ENCODE measurements at places on chromosomes 6 and 20.

DNA sequence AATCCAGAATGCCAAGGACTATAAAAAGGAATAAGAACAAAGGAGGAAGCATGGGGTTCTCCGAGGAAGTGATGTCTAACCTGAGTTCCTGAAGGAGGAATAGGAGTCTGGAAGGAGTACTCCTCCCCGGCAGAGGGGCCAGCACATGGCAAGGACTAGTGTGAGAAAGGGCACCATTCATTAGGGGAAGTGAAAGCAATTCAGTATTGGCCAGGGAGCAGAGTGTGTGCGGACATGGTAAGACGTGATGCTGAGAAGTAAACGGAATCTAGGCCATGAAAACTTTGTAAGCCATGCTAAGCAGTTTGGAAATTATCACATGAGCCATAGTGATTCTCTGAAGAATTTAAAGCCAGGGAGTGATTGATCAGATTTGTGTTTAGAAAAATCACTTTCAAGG, 218.9 kb upstream of the PRDM1 start:
- DNase-seq, result no peak

GRCh38 chr6:105437236-105437635, 34.4 kb upstream of the PREP start:
- DNase-seq, result no peak

DNA sequence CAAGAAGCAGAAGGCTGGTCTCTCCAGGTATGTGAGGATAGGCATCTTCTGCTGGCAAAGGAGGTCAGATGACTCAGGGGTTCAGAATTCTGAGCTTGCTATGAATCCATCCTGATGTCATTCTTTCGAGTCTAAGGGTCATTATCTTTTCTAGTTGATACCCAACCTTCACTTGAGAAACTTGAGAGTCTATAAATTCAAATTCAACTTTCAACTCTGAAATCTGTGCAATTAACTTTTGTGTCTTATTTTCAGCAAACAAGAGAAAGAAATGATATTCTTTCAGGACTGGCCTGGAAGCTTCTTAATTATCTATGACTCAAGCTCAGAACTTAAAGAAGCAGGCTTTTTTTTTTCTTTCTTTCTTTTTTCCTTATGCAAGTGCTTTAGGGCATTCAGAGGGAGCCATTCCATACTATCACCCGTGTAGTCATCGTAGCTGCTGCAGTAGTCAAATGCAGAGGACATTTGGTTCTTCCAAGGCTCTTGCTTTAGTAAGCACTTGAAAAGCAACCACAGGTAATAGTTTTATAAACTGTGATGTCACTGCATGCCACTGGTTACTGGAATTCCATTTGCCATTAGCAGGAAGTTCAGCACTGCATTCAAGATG, 93.0 kb downstream of the ADTRP start:
- DNase-seq, result no peak

GRCh38 chr6:118704915-118705314, 53.5 kb upstream of the CEP85L start:
- DNase-seq, result no peak

DNA sequence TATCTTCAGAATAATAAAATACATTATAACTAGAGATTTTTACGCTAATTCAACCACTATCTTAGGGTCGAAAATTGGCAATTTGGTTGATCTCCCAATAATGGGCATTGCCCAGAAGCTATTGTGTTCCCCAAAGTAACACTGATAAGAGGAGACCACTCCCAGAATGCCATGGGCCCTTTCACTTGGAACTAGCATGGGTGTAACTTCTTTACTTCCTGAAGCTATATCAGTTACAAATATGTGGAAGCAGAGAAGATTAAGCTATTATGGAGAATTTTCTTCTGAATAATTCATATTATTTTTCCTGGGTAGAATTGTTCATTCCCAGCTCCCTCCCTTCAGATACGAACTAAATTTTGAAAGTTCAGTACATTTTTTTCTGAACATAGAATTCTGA, 48.2 kb upstream of the JAG1 start:
- no peak for DNase-seq

DNA sequence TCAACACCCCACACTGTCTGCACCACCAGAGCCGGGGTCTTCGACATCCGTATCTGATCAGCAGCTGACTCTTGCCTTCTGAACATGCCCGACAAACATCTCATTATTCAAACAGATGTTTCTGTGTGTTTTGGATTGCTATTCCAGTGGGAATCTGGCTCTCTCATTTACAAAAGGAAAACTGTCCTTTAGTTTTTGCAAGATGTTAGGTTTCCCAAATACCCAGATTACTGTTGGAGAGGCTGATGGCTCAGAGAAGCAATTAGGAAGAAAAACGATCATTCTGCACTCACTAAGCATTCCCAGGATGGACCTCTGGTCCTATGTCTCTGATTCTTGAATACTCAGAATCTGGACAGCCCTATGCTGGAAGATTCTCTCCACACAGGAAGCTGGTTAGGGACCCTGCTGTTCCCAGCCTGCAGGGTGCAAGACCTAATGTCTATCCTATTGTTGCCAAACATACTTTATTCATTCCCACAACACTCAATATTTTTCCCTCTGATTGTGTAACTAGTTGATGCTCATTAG, 532.9 kb downstream of the CDH26 start:
- no peak for DNase-seq

DNA sequence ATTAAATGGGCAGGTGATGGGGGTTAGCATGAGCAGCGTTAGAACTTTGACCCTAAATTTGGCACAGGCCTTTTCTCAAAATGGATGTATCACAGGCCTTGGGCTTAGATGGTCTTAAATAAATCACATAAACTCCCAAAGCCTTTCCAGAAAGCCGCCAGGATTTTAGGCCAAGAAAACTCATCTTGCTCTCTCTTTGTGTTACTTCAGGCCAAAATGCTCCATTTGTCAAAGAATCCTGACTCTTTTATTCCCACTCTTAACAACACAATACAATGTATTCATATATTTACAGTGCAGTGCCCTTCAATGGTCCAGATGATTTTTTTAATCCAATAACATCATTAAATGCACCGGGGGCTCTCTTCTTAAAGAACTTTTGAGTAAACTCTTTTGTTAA, 5.9 kb upstream of the TCP11 start:
- no peak for DNase-seq

- DNase-seq, result no peak
Measured at GRCh38 chr6:109471105-109471810, 11.8 kb downstream of the ZBTB24 start.

- no peak for DNase-seq
Measured at GRCh38 chr20:17671011-17671410, 11.0 kb downstream of the RRBP1 start.

DNA sequence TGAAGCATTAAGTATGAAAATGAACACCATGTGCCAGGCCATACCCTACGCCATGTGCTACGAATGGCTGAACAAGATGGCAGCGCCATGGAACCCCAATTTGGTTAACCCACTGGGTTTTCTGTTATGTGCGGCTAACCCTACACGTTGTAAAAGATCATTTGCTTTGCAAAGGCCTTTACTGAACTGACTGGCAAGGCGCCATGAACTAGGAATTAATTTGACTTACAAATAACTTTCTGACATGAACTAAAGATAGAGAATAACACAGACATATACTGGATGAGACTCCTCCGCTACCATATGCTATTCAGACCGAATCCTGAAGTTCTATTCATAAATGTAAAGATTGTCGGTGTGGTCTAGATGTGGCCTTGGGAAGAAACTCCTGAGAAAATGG, 3.9 kb downstream of the CNKSR3 start:
- DNase-seq, result no peak

GRCh38 chr6:104630955-104631354, 228.8 kb downstream of the HACE1 start:
- no peak for DNase-seq

- no peak for DNase-seq
Measured at GRCh38 chr6:967701-968100, 274.8 kb upstream of the EXOC2 start.
